ENCODE measurements at places on chromosomes 3 and 15. TPM values are rescaled to one million over a fixed set of nuclear protein-coding genes. Genes with fewer than 3 reads are reported as not detected.

DNA sequence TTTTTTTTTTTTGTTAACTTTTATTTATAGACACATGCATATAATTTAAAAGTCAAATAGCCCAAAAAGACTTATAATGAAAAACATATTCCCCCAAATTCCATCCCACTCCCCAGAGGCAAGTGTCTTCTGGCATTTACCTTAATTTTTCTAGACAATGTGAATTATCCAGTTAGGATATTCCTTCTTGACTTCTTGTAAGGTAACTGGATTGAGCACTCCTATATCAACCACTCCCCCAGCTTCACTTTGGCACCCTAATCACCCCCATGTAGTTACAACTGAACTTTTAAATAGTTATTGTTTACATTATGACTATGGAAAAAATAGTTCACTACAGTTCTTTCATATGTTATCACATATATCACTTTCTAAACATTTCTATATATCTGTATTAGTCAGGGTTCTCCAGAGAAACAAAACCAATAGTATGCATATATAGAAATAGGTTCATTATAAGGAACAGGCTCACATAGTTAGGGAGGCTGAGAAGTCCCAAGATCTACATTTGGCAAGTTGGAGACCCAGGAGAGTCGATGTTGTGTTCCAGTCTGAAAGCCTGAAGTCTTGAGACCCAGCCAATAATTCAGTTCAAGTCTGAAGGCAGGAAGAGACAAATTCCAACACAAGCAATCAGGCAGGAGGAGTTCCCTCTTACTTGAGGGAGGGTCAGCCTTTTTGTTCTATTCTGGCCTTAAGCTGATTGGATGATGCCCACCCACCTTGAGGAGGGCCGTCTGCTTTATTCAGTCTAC is 175.8 kb downstream of the THSD4 start:
- peak overlapping the region; percentile 11 for H3K27ac ChIP-seq
- H3K4me1 ChIP-seq: peaks cover 16% of the 10 kb centered on the region
- DNase-seq: no peak
- H3K36me3 ChIP-seq: no peaks in the 10 kb centered on the region

- no peak overlapping the region for H3K4me3 ChIP-seq
- no peak for DNase-seq
- H3K27me3 ChIP-seq: peaks cover 6% of the 10 kb centered on the region
Observed at GRCh38 chr3:104549099-104549714, 817.5 kb upstream of the ALCAM start.

DNA sequence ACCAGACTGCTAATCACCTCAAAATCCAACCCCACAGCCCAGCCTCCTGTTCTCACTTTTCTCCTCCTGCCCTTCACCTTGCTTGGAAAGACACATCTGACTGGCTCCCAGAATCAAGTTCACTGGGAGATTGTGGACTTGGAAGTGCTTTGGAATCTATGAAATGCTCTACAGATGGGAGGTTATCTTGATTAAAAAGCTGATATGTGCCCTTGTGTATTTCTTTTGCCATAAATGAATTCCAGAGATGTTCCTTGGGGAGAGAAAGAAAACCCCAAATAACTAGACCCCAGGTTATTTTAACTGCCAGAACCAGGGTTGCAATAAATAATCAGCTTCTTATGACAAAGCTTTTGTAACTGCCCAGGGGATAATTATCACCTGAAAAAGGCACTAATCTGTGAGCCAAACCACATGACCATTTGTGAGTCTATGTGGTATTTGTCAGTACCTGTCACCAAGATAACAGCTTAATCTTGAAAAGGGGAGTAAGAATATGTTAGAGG is 21.7 kb upstream of the ARHGEF3 start:
- H3K27ac ChIP-seq: peak overlapping the region; percentile 43
- H3K36me3 ChIP-seq: no peaks in the 10 kb centered on the region
- no peaks in the 10 kb centered on the region for H3K27me3 ChIP-seq
- H3K4me1 ChIP-seq: peaks cover 37% of the 10 kb centered on the region

DNA sequence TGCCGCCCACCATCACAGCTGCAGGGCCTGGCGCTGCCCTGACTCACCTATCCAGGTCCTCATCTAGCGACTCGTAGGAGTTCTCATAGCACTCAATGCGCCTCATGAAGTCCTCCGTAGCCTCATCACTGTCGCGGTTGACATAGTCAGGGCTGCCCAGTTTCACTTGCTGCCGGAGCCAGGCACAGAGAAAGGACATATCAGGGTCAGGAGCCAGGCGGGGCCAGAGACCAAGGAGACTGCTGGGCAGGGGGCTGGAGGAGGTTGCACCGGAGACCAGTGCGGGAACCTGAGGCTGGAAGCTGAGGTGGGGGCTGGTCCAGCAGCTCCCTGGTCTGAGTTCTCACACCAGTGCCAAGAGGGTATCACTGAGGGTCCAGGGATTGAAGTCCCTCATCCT is 18.2 kb downstream of the PFKFB4 start:
- no peaks in the 10 kb centered on the region for H3K27me3 ChIP-seq
- DNase-seq: no peak
- H3K36me3 ChIP-seq: no peaks in the 10 kb centered on the region
- H3K4me3 ChIP-seq: no peak overlapping the region
- no peaks in the 10 kb centered on the region for H3K4me1 ChIP-seq
- no peak overlapping the region for H3K27ac ChIP-seq

GRCh38 chr3:107633327-107634098 is 110.8 kb downstream of the BBX start:
- DNase-seq: no peak
- peaks cover 31% of the 10 kb centered on the region for H3K4me1 ChIP-seq
- peak overlapping the region; percentile 18 for H3K4me3 ChIP-seq
- no peaks in the 10 kb centered on the region for H3K27me3 ChIP-seq

DNA sequence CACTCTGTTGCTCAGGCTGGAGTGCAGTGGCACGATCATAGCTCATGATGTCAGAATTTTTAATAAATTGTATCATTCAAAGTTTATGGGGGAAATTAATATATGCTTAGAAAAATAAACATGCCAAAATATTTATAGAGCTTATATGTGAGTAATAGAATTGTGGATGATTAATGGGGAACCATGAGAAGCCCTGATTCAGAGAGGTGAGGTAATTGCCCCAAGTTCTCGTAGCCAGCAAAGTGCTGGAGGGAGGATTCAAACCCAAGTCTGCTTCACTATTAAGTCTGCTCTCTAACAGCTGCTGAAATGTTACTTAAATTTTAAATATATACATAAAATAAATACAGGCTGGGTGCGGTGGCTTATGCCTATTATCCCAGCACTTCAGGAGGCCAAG is 26.2 kb upstream of the IGF2BP2 start:
- peaks cover 5% of the 10 kb centered on the region for H3K27me3 ChIP-seq
- no peak for DNase-seq
- H3K36me3 ChIP-seq: peaks cover 1% of the 10 kb centered on the region
- no peak overlapping the region for H3K4me3 ChIP-seq
- H3K27ac ChIP-seq: no peak overlapping the region

HES1 gene
- 0.91 TPM for total RNA-seq

C3orf18 gene
- total RNA-seq: 32.5 TPM

TUBGCP4 gene
- 28.0 TPM for total RNA-seq

TF gene
- 1.7 TPM for total RNA-seq

RTP3 gene
- total RNA-seq: not detected
